ENCODE measurements at places on chromosomes 7 and 10.
A peak's percentile ranks its signal among the peaks of the same experiment; 100 is the strongest.

GRCh38 chr10:113031147-113031546, 81.1 kb downstream of the TCF7L2 start:
- no peak for DNase-seq

DNA sequence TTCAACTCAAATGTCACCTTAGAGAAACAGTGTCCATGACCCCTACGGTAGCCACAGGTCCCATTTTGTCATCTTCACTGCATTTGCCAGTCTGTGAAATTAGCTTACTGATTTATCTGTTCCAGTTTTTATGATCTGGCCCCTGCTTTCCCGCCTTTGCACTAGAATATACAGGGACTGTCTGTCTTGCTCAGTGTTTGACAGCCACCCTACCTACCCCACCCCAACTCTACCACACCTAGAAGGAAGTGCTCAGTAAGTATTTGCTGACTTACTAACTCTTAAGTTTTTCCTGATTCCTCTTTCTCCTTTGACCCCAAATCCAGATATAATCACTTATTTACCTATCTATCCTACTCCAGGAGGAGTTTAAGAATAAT, 49.5 kb downstream of the CREB3L2 start:
- DNase-seq = no peak

GRCh38 chr7:41760293-41760692, 57.4 kb upstream of the INHBA start:
- DNase-seq = no peak

- DNase-seq = no peak
Observed at GRCh38 chr10:18340496-18341051, 200.3 kb downstream of the CACNB2 start.

DNA sequence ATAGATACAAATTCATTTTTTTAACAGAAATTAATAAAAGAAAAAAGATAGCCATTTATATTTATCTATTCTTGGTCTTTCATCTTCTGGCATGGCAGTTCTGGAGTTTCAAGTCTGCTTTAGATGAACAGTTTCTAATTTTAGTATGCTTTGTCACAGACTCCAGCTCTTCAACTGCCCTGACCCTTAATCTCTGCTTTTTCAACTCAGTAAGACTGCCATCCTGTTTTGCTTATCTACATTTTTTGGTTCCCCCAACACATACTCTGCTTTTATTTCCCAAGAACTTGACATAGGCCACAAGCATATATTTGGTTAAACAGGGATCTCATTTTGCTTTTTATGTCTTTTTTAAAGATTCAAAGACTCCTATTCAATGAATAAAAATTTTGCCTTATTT, 309.3 kb upstream of the KCND2 start:
- no peak for DNase-seq

GRCh38 chr7:25949736-25950487, 202.1 kb upstream of the NFE2L3 start:
- DNase-seq = no peak

GRCh38 chr7:106901828-106902441, 36.9 kb downstream of the PIK3CG start:
- DNase-seq = no peak

- DNase-seq = no peak
Observed at GRCh38 chr10:61529208-61529607, 76.0 kb upstream of the TMEM26 start.

- DNase-seq = no peak
Observed at GRCh38 chr10:3803295-3803926, 18.4 kb upstream of the KLF6 start.

- no peak for DNase-seq
Observed at GRCh38 chr7:105806592-105807447, 69.6 kb downstream of the ATXN7L1 start.

- no peak for DNase-seq
Observed at GRCh38 chr7:31785101-31785500, 98.1 kb downstream of the PPP1R17 start.

DNA sequence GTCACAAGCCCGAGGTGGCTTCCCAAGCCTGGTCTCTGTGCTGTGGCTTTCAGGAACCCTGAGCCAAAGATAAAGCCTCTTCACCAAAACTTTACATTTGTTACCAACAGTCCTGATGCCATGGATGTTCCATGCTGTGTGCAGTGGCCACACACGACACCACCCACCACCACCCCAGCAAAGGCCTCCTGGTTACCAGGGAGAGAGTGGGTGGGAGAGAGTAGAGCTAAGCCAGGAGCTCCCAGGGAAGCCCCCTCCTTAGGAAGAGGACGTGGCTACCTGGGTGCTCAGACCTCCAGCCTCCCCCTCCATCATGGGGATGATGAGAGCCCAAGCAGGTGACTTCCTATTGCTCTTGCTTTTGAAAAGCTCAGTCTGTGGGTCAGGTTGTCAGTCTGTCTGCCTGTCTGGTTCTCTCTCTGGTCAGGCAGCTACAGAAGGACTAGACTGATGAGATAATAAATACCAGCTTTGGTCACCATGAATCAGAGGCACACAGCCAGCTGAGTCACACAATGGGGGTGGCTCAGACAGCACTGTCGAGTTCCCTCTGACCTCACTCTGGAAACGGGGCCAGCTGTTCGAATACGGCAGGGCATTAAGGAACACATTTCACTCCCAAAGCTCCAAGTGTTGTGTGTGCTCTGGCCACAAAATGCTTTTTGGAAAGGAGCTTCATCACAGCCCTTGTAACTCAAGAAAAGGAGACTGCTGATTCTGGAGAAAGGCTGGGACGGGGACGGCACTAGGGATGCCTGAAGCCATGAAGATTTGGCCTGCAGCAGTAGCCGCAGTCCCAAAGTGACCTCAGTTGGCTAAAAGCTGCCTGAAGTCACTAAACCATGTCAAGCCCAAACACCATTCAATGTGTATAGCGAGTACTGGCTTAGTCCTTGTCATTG, 166.0 kb downstream of the FANK1 start:
- DNase-seq = no peak

DNA sequence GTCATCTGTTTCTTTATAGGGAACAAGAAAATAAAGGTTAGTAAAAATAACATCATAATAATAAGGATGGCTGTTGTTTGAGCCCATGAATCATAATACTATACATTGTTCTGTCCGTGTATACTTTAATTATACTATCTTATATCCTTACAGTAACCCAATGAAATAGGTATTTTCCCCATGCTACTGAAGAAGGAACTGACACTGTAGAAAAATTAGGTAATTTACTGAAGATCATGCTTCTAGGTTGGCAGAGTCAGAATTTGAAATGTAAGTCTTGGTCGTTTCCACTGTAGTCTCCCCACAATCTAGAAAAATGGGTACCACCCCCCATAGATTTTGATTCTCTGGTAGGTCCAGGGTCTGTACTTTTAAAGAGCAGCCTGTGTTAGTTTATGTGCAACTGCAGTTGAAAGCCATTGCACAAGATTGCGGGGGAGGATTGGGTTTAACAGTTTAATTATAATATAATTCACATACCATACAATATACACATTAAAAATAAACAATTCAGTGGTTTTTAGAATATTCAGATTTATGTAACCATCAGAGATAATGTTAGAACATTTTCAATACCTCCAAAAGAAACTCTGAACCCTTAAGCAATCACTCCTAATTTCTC, 47.7 kb downstream of the SHOC2 start:
- DNase-seq = no peak

DNA sequence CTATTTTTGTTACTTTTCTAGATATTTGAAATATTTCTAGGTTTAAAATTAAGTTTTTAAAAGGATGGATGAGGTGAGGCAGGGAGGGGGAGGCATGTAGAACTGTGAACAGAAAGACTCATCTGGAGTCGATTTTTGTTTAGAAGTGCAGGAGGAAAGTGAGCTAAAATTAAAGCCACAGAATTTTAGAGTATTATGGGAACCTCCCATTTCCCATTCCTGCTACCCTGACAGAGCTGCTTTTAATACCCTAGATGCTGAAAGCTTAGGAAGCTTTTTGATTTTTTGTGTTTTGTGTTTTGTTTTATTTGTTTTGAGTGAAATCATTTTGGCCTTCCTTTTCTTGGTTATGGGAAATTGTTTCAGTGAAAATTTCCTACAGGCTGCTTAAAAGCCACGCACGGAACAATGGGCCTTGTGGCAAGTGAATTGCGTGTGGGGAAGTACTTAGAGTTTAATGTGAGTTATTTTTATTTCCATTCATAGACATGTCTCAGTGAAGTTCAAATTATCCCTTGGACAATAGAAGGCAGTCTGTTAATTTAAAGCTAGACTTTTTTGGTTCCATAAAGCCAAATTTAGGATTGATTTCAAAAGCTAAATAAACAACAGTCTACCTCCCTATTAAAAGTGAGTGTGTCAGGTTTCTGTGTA, 102.0 kb upstream of the HDAC9 start:
- peak; percentile 48 for DNase-seq

GRCh38 chr7:24498439-24498838, 74.8 kb upstream of the PALS2 start:
- DNase-seq = no peak

GRCh38 chr10:93065675-93066543, 5.3 kb downstream of the CYP26C1 start:
- no peak for DNase-seq

- DNase-seq = no peak
Observed at GRCh38 chr7:82428186-82428961, 15.2 kb downstream of the CACNA2D1 start.

- no peak for DNase-seq
Observed at GRCh38 chr10:116716381-116716780, 26.0 kb downstream of the HSPA12A start.

DNA sequence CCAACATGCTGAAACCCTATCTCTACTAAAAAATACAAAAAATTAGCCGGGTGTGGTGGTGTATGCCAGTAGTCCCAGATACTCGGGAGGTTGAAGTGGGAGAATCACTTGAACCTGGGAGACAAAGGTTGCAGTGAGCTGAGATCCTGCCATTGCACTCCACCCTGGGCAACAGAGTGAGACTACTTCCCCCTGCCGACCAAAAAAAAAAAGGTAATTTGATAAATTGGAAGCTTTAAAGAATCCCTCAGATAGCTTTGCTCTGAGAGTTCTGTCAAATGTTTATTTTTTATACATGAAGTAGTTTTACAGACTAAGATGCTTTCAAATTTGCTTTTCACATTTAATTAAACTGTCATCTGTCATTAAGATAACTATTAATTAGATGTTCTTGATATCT, 563.3 kb upstream of the LRRTM3 start:
- no peak for DNase-seq

DNA sequence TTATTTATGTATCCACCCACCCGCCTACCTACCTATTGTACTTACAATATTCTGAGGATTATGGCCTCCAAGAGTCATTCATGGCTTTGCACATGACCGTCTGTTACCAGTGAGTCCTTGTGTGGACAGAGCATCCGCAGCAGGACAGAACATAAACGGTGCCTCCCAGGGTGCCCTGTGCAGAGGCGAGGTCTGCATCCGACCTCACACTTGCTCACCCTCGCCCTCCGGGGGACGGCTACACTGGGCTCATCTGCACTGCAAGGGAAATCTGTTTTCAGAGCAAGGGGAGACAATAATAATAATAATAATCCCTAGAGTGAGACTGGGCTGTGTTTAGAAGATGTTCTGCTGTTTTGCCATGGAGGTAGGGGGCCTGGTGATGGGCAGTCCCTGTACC, 29.8 kb downstream of the PFKP start:
- no peak for DNase-seq

DNA sequence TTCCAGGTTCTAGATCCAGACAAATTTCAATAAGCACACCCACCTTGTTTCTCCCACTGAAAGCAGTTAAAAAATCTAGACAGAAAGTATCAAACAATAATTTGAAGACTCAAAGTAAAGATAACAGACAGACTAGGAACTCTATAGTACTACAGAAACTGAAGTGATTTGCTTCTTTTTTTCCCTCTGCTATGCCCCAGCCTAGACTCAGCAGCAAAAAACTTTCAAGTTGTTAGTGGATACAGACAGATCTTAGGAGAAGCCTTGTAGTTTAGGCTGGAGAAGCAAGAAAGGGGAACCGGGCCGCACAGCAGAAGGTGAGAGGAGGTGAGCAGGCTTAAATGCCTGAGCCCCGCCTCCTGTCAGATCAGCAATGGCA, 65.1 kb downstream of the IGF2BP3 start:
- no peak for DNase-seq

- DNase-seq = peak; percentile 0
Observed at GRCh38 chr10:17022466-17022825, 107.2 kb downstream of the CUBN start.

DNA sequence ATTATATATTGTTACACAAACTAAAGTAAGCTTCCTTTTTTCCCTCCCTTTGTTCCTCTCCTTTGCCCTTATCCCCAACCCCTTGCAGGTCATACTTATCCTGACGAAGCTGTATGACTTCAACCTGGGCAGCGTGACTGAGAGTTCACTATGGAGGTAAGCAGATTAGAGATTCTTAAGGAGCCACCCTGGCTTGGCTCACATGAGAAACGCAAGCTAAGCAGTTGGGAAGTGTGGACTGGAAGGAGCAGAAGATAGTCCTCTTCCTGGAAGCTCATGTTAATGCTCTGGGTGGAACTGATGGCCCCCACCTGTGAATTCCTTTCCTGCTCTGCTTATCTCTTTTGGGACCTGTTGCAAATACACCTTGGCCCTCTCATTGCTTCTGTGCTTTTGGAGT, 201.6 kb downstream of the SORCS3 start:
- DNase-seq = no peak

DNA sequence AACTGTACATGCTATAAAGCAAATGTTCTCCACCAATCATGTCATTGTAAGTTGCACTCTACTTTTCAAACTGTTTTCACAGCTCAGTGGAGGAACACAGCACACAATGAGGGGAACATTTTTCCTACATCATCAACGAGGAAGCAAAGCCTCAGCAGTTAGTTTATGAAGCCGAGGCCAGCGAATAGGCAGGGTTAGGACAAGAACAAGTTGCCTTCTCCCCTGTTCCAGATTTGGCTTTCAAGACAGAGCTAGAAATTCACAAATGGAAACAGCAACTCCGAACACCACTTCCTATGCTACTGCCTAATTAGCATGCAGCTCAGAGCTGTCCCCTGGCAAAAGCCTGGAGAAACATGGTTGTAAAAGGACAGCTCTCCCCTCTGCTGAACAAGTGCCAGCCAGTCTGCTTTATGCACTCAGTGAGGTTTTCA, 19.8 kb downstream of the ITGB8 start:
- peak; percentile 2 for DNase-seq

GRCh38 chr10:70376436-70377378, 5.7 kb downstream of the LRRC20 start:
- DNase-seq = no peak

DNA sequence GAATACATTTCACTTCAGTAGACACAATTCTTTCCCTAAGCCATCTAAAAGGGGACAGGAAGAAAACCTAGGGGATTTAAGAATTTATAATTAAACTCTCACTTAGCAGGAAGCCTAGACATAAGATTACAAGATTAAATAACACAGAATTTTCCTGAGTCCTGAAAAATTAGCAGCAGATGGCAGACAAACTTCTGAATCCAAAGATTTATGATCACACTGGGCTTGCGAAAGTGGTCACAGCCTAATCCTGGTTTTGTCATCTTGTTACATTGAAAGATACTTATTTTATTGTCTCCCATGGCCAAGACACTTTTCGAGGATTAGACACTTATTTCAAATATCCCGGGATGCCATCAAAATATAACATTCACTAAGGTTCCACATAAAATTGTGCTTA, 2.9 kb downstream of the ERLIN1 start:
- no peak for DNase-seq

Data from NCI-H1092 (cell line).